Panc1 (cell line): ENCODE measurements at places on chromosomes 1 and 21. TPM values are rescaled to one million over a fixed set of nuclear protein-coding genes. Genes with fewer than 3 reads are reported as not detected.

The PTAFR gene
- 0.13 TPM for total RNA-seq

DNA sequence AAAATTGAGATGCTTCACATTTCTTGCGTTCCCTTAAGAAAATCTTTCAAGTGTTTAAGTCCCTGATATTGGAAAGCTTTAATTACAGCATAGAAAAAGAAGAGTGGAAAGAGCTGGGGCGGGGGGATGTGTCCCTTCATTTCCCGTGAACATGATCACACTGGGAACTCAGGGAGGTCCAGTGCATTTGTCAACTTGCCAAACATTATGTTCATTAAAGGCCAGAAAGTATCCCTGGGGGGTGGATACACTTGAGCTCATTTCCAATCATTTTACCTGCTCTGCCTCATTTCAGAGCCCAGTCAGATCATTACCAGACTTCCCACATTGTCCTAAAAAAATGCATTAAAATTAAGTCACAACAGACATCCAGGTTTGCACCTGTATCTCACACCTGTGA, 123.6 kb upstream of the KCNJ15 start:
- H3K4me1 ChIP-seq: no peaks in the 10 kb centered on the region
- no peak overlapping the region for H3K27ac ChIP-seq
- no peak for DNase-seq
- no peaks in the 10 kb centered on the region for H3K36me3 ChIP-seq
- H3K4me3 ChIP-seq: no peak overlapping the region
- H3K27me3 ChIP-seq: peaks cover 2% of the 10 kb centered on the region; the same call in 1 of the 2 replicates

- peaks cover 7% of the 10 kb centered on the region; the same call in 1 of the 2 replicates for H3K27me3 ChIP-seq
- no peaks in the 10 kb centered on the region for H3K4me1 ChIP-seq
- H3K36me3 ChIP-seq: no peaks in the 10 kb centered on the region; the same call in 1 of the 2 replicates
- H3K27ac ChIP-seq: no peak overlapping the region
- no peak for DNase-seq
- no peak overlapping the region for H3K4me3 ChIP-seq
Measured at GRCh38 chr1:229964281-229964680, 102.8 kb upstream of the GALNT2 start.

DNA sequence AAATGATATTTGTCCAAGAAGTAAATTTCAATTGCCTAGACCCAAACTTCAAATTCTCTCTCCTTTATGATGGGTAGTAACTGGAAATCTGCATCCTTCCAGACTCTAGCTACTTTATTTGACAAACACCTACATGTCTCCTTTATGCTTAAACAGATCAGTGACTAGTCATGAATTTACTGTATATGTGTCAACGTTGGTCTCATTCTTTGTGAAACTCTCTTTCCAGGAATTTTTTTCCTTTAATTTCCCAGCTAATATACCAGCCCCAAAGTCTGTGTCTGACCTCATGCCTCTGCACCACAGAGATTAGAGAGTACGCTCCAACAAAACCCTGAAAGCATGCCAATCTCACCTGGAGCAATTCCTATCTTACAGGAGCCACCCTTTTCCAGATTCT, 811.2 kb upstream of the NCAM2 start:
- H3K4me1 ChIP-seq: no peaks in the 10 kb centered on the region
- no peak overlapping the region for H3K27ac ChIP-seq
- H3K36me3 ChIP-seq: no peaks in the 10 kb centered on the region
- no peaks in the 10 kb centered on the region for H3K27me3 ChIP-seq
- H3K4me3 ChIP-seq: no peak overlapping the region
- no peak for DNase-seq

DNA sequence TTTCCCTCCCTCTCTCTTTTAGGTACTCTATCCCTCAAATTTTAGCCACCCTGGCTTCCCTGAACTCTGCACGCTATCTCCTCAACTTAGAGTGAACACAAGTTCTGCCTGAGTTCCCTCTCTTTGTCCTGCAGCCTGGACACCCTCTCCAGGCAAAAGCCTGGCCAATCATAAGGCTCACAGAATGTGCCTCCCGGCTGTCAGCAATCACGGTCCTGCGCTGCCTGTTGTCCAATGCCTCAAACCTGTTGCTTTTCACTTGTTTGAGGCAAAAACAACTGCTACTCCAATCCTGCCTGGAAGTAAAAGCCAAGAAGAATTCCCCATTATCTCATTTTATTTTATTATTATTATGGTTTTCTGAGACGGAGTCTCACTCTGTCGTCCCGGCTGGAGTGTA, 66.1 kb downstream of the LGR6 start:
- H3K4me3 ChIP-seq: no peak overlapping the region
- no peaks in the 10 kb centered on the region for H3K36me3 ChIP-seq
- no peak for DNase-seq
- no peak overlapping the region for H3K27ac ChIP-seq

The HORMAD1 gene
- total RNA-seq: not detected

The GJA8 gene
- not detected for total RNA-seq

The ANXA9 gene
- 1.2 TPM for total RNA-seq

GRCh38 chr1:32884726-32885125, 1.6 kb upstream of the HPCA start:
- no peak overlapping the region for H3K4me3 ChIP-seq
- DNase-seq: no peak
- no peaks in the 10 kb centered on the region; the same call in 1 of the 2 replicates for H3K27me3 ChIP-seq
- peaks cover 11% of the 10 kb centered on the region for H3K4me1 ChIP-seq
- no peak overlapping the region for H3K27ac ChIP-seq

DNA sequence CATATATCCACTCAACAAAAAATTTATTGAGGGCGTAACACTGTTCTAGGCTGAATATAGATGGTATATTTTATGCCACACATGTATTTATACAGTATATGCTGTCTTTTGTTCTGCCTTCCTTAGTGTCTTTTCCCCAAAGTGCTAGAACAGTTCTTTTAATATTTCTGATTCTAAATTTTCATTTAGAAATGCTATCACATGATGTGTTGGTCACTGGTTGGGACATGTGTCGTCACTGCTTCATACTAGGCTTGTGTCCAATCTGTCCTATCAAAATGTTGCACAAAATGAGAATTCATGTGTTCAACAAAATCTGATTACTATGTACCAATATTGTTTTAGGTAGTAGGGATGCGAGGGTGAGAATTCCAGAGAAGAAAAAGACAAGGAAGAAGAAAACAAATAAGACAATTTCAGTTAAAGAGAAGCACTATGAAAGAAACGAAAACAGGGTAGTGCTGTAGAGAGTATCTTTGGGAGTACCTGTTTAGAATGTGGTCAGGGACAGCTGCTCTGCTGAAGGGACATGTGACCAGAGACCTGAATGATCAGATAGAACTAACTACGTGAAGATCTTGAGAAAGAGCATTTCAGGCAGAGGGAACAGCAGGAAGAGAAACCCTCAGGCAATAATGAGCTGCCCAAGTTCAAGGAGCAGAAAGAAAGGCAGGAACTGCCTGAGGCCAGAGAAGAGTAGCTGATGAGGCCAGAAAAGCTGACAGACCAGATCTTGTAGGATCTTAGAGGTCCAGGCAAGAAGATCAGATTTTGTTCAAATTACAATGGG, 1.3 kb downstream of the KMO start:
- H3K4me3 ChIP-seq: no peak overlapping the region; the same call in 1 of the 2 replicates
- no peaks in the 10 kb centered on the region for H3K27me3 ChIP-seq
- no peaks in the 10 kb centered on the region for H3K36me3 ChIP-seq
- H3K4me1 ChIP-seq: peaks cover 3% of the 10 kb centered on the region
- H3K27ac ChIP-seq: peak overlapping the region; percentile 73; the same call in 1 of the 2 replicates

- H3K4me3 ChIP-seq: no peak overlapping the region
- H3K36me3 ChIP-seq: no peaks in the 10 kb centered on the region
- H3K27me3 ChIP-seq: no peaks in the 10 kb centered on the region
- peaks cover 6% of the 10 kb centered on the region for H3K4me1 ChIP-seq
Measured at GRCh38 chr1:234686035-234686434, 76.1 kb upstream of the IRF2BP2 start.

- no peak overlapping the region for H3K27ac ChIP-seq
- no peaks in the 10 kb centered on the region for H3K4me1 ChIP-seq
- H3K27me3 ChIP-seq: no peaks in the 10 kb centered on the region
- no peaks in the 10 kb centered on the region for H3K36me3 ChIP-seq
- DNase-seq: no peak
Measured at GRCh38 chr1:150536836-150537731, 12.1 kb upstream of the ADAMTSL4 start.

The FMOD gene
- total RNA-seq: not detected

DNA sequence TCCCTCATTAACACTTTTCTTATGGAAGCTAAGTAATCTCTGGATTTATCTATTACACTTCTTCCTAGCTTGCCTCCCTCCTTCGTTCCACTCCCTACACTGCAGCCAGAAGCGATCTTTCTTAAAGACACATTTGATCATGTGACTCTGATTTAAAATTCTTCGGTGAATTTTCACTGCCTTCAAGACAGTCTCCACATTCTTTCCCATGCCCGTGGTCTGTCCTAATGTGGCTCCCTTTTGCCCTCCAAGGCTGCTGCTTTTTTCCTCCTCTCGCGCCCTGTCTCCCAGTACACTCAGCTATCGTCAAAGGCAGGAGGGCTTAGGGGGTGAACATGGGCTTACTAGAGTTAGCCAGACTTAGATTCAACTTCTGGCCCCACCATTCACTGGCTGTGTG, 64.4 kb downstream of the SDCCAG8 start:
- no peak for DNase-seq
- no peaks in the 10 kb centered on the region for H3K4me1 ChIP-seq
- H3K36me3 ChIP-seq: no peaks in the 10 kb centered on the region
- H3K27ac ChIP-seq: no peak overlapping the region

DNA sequence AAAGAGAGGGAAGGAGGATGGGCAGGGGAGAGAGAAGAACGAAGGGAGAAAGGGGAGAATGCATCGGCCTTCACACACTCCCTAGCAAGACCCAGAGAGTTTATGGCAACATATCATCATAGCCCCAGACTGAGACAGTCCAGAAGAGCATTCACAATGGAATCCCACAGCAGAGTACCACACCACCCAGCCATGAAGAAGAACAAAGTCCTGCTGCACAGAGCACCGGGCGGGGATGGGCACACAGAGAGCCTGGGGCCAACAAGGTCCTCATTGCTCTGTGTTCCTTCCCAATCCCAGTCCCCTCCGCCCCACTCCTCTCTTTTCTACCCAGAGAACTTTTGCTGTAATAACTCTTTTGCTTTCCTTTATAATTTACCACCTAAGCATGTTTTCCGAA, 118.1 kb upstream of the TMPRSS2 start:
- H3K27ac ChIP-seq: peak overlapping the region; percentile 71; the same call in 1 of the 2 replicates
- peaks cover 10% of the 10 kb centered on the region for H3K4me1 ChIP-seq
- DNase-seq: no peak
- no peaks in the 10 kb centered on the region for H3K27me3 ChIP-seq

- H3K27ac ChIP-seq: no peak overlapping the region
- no peaks in the 10 kb centered on the region for H3K36me3 ChIP-seq
- peaks cover 7% of the 10 kb centered on the region for H3K4me1 ChIP-seq
- no peak for DNase-seq
- peak overlapping the region; percentile 43 for H3K4me3 ChIP-seq
- H3K27me3 ChIP-seq: no peaks in the 10 kb centered on the region
Measured at GRCh38 chr21:45255381-45256020, 32.2 kb downstream of the POFUT2 start.

The ATP5PF gene
- 103 TPM for total RNA-seq
